Right lobe of liver (tissue), 6 donors: ENCODE measurements at places on chromosomes 16 and 17. TPM values are rescaled to one million over a fixed set of nuclear protein-coding genes. Genes with fewer than 3 reads are reported as not detected.

NKD1 gene
- 2.6 TPM for total RNA-seq

CCL4L2 gene
- total RNA-seq: 2.4 TPM

- H3K4me3 ChIP-seq: no peak overlapping the region
- H3K27ac ChIP-seq: no peak overlapping the region
- no peaks in the 10 kb centered on the region for H3K4me1 ChIP-seq
- H3K27me3 ChIP-seq: no peaks in the 10 kb centered on the region
- H3K36me3 ChIP-seq: no peaks in the 10 kb centered on the region
Measured at GRCh38 chr17:70613681-70614080, 444.3 kb downstream of the KCNJ2 start.

DNA sequence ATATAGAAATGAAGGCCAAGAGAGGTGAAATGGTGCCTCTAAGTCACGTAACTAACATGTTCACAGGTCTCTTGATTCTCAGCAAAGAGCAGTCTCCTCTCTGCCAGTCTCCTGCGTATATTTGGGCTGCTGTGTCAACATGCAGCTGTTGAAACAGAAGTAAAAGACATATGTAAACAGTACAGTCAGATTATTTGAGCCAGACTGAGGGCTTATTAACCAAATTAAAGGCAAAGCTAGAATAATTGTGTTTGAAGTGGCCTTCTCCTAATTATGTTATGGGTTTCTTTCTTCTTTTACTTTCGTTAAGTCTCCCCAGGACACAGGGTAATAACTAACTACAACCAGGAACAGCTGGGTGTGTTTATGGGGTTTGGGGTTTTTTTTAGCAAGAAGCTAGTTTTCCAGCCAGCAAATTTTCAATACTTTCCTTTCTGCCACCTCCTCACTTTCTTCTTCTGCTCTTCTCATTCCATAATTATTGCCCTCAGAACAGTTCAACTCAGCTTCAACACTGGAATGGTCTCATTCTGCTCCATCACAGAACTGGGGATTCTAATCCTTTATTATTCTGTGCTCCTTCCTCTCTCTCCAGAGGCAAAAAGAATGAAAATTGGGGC, 18.4 kb downstream of the G6PC1 start:
- no peak overlapping the region for H3K27ac ChIP-seq
- H3K27me3 ChIP-seq: no peaks in the 10 kb centered on the region
- no peaks in the 10 kb centered on the region for H3K36me3 ChIP-seq
- DNase-seq: no peak

DNA sequence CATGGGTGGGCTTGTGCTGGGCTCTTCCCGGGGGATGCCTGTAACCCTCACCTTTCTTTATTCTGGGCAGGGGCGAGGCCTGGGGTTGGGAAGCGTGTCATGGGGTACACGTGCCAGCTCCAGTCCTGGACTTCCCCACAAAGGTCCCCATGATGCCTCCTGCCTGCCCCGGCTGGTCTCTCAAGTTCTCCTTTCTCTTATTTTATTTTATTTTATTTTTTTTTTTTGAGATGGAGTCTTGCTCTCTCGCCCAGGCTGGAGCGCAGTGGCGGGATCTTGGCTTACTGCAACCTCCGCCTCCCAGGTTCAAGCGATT, 8.6 kb downstream of the ATP2A3 start:
- no peak overlapping the region for H3K27ac ChIP-seq
- H3K4me1 ChIP-seq: no peaks in the 10 kb centered on the region
- H3K27me3 ChIP-seq: no peaks in the 10 kb centered on the region
- no peaks in the 10 kb centered on the region for H3K36me3 ChIP-seq
- DNase-seq: no peak
- no peak overlapping the region for H3K4me3 ChIP-seq
